ENCODE measurements at places on chromosomes 2 and 18.
A peak's percentile ranks its signal among the peaks of the same experiment; 100 is the strongest.

DNA sequence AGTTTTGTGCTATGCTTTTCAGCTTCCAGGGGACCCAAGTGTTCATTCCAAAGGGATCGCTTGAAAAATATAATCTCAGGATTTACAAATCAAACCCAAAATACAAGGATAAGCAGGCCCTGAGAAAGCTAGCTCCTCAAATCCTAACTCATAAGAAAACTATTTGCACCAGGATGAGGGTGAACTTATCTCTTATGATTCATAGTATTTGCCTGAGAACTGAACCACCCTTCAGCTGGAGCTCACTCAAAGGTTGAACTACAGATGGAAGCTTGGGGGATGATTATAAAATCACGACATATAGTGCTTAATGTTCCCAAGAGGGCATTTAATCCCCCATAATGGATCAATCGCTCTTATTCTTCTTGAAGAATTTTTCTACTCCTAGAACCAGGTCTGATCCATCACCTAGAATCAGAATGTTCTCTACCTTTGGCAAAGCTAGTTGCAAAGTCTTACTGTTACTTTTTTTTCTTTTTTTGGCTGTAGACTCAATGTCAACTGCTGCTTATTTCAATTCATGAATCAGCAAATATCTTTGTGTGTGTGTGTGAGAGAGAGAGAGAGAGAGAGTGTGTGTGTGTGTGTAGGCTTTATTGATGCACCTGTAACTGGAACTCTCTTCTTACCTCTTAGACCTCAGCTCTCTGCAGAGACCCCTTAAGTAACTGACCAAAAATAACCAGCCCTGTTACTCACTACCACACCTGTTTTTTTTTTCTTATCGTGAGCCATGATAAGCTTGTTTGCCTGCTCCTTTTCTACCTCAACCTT, 44.8 kb downstream of the ARL4C start:
- DNase-seq = no peak

DNA sequence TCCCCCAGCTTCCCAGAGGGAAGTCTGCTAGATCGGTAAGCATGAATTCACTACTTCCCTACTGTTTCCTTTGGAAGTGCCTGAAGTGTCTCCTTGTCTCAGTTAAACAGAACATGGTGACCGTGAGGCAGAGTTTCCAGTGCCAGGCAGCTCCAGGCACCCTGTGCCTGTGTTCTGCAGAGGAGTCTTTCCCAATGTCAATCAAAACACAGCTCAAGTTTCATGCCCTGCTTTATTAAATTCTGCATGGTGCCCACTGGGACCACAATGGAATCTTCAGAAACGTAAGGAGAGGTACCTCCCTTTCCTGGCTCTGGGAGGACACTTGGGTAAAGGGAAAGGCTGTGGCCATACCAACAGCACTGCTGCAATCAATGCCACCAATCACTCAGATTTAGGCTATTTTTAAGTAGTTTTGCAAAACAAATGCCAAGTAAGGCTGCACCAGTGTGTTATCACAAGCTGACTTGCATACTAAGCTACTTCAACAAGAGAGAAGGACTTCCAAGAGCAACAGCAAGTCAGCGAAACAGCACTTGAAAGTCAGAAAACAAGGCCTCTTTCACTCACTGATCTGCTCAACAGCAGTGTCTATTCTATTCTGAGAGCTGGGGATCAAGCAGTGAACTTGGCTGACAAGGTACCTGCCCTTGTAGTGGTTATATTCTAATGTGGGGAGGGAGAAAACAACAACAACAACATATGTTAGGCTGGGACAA, 14.9 kb downstream of the LPIN2 start:
- DNase-seq = no peak

DNA sequence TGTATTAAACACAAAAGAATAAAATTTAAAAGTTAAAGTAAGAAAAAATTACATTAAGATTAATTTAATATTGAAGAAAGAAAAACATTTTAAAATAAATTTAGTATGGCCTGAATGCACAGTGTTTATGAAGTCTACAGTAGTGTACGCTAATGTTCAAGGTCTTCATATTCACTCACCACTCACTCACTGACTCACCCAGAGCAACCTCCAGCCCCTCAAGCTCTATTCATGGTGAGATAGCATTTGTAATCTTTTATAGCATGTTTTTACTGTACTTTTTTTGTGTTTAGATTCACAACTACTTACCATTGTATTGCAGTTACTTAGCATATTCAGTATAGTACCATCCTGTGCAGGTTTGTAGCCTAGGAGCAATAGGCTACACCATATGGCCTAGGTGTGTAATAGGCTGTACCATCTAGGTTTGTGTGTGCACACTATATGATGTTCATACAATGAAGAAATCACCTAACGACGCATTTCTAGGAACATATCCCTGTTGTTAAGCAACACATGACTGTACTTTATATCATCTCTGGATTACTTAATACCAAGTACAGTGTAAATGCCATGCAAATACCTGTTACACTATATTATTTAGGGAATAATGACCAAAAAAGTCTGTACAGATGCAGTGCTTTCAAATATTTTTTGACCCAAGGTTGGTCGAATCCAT, 144.0 kb upstream of the IL1R2 start:
- no peak for DNase-seq

DNA sequence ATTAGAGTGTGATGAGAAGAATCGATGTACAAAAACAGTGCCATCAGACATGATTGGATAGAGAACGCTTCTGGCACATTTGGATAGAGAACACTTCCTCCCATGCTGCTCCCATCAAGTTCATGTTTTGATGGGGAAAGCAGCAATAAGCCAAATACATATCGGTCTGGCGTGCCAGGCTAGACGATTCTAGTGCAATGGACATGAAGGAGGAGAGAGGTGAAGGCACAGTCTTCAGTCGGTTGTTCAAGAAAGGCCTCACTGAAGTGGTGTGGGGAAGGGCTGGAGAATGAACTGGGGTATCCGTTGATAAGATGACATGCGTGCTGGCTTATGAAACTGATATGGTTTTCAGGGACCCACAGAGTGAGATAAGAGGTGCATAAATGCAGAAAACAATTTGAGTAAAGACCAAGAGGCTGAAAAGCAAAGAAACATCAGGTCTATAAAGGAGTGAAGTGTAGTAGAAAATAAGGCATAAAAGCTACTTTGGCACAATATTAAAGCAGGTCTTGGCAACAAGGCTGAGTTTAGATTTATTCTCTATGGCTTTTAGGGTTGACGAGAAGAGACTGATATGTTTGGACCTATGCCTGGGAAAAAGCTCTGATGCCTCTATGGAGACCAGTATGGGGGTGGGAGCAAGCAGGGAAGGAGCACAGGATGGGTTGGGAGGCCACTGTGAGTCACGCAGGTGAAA, 117.6 kb upstream of the PIEZO2 start:
- DNase-seq = no peak

- DNase-seq = no peak
Observed at GRCh38 chr2:215921895-215922294, 91.5 kb downstream of the MREG start.

DNA sequence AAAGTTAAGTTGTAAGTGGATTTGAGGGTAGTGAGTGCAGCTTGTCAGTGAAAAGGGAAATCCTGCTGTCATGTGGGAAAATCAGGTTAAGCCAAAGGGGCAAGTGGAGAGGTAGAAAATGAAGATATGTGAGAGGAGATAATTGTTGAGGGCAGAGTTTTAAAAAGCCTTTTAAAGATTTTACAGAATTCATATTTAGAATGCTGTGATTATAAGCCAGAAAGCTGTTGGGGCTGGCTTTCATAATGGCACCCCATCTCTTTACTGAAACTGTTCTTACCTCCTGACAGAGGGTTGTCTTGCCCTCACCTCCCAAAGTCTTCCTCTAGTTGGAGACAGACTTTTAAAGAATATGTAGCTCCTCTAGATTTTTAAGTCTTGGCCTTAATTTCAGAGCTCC, 86.9 kb downstream of the MYO3B start:
- DNase-seq = no peak

DNA sequence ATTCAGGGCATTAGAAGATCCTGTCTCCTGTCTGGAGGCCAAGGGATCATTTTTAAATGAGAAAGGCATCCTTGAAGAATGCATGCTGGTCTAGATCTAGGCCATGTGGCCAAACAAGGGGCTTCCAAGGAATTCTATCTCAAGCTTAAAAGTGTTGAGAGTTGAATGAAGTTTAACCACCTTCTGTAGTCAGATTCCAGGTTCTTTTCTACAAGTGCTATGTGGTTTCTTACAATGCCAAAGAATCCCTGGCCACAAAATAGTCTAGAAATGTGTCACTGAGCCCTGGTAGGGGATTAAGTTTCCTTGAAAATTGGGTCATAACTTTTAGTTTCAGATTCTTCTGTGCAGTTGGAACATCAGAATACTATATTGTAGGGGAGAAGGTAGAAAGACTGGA, 640.7 kb upstream of the ACVR2A start:
- DNase-seq = no peak

- DNase-seq = peak; percentile 82
Observed at GRCh38 chr2:231680992-231681852, 27.1 kb upstream of the PTMA start.

GRCh38 chr2:109028277-109028676, 39.3 kb upstream of the EDAR start:
- DNase-seq = no peak

- no peak for DNase-seq
Observed at GRCh38 chr2:178512484-178512883, 32.2 kb downstream of the PLEKHA3 start.

DNA sequence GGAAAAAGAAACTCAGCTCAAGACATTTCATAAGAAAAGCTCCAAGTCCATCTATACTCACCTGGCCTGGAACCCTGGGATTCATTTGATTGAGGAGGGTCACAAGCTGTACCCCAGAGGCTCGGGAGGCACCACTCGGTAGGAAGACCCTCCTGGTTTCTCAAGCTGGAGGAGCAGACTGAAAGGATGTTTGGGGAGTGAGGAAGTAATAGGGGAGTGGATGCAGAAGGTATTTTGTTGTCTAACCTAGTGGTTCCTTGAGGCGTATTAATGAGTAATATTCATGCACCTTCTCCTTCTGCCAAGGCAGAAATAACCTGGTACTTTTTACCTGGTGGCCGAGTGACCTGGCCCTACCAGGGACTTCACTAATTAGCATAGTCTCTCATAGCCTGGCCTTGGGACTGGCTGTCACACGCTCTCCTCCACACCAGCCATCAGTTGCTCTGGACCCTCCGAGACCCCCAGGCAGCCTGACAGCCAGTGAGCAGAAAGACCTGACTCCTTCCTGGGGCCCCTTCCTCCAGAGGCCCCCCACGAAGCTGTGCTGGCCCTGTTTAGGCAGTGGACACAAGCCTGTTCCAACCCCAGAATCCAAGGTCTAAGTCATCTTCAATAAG, 161.4 kb downstream of the BCL2 start:
- no peak for DNase-seq
